Large intestine (tissue), 12 donors: ENCODE measurements at places on chromosomes 1 and 21.
A peak's percentile ranks its signal among the peaks of the same experiment; 100 is the strongest.

GRCh38 chr1:203649551-203649998 lies 22.9 kb downstream of the ATP2B4 start:
- no peak overlapping the region for H3K27ac ChIP-seq
- peaks cover 6% of the 10 kb centered on the region for H3K4me1 ChIP-seq
- no peak for DNase-seq

- H3K4me3 ChIP-seq: no peak overlapping the region
- no peak overlapping the region for H3K27ac ChIP-seq
- H3K27me3 ChIP-seq: no peaks in the 10 kb centered on the region
- DNase-seq: no peak
- no peaks in the 10 kb centered on the region for H3K4me1 ChIP-seq
- H3K36me3 ChIP-seq: peaks cover 25% of the 10 kb centered on the region
Observed at GRCh38 chr21:33775100-33775828, 133.0 kb downstream of the ITSN1 start.

DNA sequence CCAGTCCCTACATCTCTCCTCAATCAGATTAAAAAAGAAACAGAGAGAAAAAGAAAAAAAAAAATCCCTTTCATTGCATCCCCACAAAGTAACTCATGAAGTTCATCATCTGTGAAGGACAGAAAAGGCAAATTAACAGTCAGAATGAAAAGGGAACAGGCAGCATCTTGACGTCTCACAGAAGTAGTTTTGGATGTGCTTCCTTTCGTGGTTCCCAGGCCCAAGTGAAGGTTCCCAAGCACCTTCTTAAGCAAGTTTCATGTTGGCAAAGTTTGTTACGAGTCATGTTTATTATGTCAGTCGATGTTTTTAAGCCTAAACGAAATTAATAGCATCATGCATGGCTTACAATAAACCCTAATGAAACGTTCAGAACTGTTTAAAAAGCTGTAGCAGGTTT lies 475.2 kb downstream of the SETD4 start:
- no peak overlapping the region for H3K4me3 ChIP-seq
- no peak overlapping the region for H3K27ac ChIP-seq
- DNase-seq: no peak
- no peaks in the 10 kb centered on the region for H3K36me3 ChIP-seq
- no peaks in the 10 kb centered on the region for H3K27me3 ChIP-seq

DNA sequence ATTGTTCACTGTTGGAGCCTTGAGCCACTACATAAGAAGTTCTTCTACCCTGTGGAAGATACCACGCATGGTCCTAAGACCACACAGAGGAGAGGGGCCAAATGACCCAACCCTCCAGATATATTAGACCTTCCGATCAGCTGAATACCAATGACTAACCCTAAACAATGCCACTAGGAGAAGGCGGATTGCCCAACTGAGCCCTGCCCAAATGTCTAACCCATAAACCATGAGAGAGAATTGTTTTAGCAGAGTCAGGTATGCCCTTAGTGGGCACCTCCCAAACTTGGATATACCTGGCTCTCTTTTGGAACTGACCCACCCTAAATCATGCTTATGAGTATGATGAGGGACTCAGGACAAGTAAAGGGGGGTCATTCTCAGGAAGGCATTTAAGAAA lies 12.3 kb downstream of the SMG5 start:
- H3K4me1 ChIP-seq: no peaks in the 10 kb centered on the region
- H3K27ac ChIP-seq: no peak overlapping the region
- no peaks in the 10 kb centered on the region for H3K27me3 ChIP-seq
- DNase-seq: no peak
- peaks cover 83% of the 10 kb centered on the region for H3K36me3 ChIP-seq
- H3K4me3 ChIP-seq: no peak overlapping the region

- H3K4me3 ChIP-seq: no peak overlapping the region
- no peak overlapping the region for H3K27ac ChIP-seq
Observed at GRCh38 chr1:204171751-204172178, 5.6 kb upstream of the REN start.

- H3K4me3 ChIP-seq: no peak overlapping the region
- DNase-seq: no peak
- no peak overlapping the region for H3K27ac ChIP-seq
- no peaks in the 10 kb centered on the region for H3K27me3 ChIP-seq
- H3K4me1 ChIP-seq: peaks cover 20% of the 10 kb centered on the region
Observed at GRCh38 chr1:16208270-16208987, 4.0 kb downstream of the ARHGEF19 start.

GRCh38 chr1:41712081-41712480 lies 206.6 kb downstream of the HIVEP3 start:
- H3K4me1 ChIP-seq: peaks cover 4% of the 10 kb centered on the region
- no peak overlapping the region for H3K27ac ChIP-seq
- DNase-seq: no peak
- H3K27me3 ChIP-seq: peaks cover 4% of the 10 kb centered on the region

DNA sequence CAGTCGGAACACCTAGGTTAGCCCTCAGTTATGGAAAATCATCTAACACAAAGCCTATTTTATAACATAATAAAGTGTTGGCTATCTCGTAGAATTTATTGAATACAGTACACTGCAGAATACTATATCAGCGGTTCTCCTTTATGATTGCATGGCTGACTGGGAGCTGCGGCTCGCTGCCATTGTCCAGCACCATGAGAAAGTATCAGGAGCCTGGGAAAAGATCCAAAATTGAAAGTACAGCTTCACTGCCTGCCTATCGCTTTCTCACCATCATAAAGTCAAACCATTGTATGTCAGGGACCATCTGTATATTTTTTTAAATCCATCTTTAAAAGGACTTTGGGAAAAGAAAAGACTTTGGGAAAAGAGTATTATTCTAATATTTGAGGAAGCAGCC lies 111.9 kb upstream of the RAVER2 start:
- H3K4me1 ChIP-seq: no peaks in the 10 kb centered on the region
- H3K27me3 ChIP-seq: no peaks in the 10 kb centered on the region
- peaks cover 11% of the 10 kb centered on the region for H3K36me3 ChIP-seq
- no peak for DNase-seq

- peak overlapping the region; percentile 81 for H3K27ac ChIP-seq
- H3K4me3 ChIP-seq: no peak overlapping the region
- H3K4me1 ChIP-seq: peaks cover 55% of the 10 kb centered on the region
- peak; percentile 90 for DNase-seq
- no peaks in the 10 kb centered on the region for H3K27me3 ChIP-seq
Observed at GRCh38 chr1:228809621-228810394, 74.5 kb downstream of the RHOU start.

DNA sequence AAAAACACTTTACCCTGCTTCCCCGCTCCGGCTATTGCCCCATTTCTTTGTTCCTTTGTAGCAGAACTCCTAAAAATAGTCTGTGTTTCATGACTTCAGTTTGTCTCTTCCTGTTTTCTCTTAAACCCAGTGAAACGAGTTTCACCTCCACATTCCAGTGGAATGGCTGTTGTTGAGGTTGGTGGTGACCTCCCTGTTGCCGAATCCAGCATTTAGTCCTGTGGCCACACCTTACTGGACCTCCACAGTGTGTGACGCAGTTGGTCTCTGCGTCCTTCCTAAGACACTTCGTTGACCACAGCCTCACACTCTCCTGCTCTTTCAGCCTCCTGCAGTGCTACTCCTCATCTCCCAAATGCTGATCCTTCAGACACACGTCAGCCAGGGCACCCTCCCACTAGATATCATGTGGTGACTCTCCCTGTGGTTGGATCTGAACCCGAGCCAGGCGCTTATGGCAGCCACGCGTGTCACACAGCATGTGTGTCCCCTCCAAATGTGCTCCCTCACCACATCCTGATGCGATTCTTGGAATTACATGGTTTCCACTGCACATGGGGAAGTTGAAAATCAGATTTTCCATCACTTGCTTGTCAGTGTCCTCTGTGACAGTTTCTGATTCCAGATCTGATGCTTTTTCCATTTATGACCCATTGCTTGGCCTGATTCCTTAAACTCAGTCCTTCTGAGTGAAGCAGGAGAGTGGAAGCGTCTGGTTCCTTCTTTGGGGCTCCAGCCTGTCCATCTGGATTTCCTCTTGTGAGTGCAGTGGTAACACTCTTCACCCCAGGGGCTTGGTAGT lies 99.1 kb upstream of the ARTN start:
- DNase-seq: no peak
- H3K4me1 ChIP-seq: peaks cover 8% of the 10 kb centered on the region
- H3K27me3 ChIP-seq: no peaks in the 10 kb centered on the region
- H3K27ac ChIP-seq: no peak overlapping the region
- H3K4me3 ChIP-seq: no peak overlapping the region
- no peaks in the 10 kb centered on the region for H3K36me3 ChIP-seq

DNA sequence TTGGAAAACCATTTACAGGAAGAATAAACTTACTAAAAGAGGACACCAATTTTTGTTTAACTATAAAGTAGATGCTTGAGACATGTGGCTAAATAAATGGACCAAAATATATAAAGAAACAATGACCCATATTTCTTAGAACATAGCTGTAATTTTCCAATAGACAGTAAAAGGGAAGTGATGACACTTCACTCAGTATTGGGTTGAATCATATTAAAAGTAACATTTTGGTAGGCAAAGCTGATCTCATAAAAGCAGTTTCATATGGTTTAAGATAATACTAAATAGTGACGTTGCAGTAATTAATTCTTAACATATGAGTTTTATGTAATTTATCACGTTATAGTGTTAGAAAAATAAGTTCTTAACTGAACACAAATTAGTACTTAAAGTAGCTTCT lies 308.9 kb upstream of the RUNX1 start:
- no peaks in the 10 kb centered on the region for H3K4me1 ChIP-seq
- no peak overlapping the region for H3K27ac ChIP-seq
- no peak overlapping the region for H3K4me3 ChIP-seq
- H3K27me3 ChIP-seq: peaks cover 5% of the 10 kb centered on the region
- H3K36me3 ChIP-seq: no peaks in the 10 kb centered on the region

DNA sequence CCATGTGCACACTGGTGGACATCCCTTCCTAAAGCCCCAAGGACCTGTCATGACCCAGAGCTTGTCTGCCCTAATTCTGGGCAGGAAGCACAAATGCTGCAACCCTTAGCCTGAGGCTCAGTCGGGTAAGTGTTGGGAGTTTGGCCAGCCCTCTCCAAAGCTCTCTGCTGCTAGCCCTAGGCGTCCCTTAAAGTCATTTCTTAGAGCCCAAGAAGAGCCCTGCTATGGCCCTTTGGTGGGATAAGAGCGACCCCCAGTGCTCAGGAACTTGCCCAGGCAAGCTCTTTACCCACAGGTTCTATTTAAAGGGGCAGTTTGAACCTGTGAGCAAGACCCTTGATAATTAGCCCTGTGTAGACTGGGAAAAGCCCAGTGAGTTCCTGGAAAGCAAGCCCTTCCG lies 356.8 kb downstream of the RRAGC start:
- H3K4me1 ChIP-seq: no peaks in the 10 kb centered on the region
- no peak for DNase-seq
- no peak overlapping the region for H3K4me3 ChIP-seq
- H3K27ac ChIP-seq: no peak overlapping the region
- no peaks in the 10 kb centered on the region for H3K36me3 ChIP-seq

- no peaks in the 10 kb centered on the region for H3K36me3 ChIP-seq
Observed at GRCh38 chr1:33306653-33307493, 14.0 kb downstream of the A3GALT2 start.

DNA sequence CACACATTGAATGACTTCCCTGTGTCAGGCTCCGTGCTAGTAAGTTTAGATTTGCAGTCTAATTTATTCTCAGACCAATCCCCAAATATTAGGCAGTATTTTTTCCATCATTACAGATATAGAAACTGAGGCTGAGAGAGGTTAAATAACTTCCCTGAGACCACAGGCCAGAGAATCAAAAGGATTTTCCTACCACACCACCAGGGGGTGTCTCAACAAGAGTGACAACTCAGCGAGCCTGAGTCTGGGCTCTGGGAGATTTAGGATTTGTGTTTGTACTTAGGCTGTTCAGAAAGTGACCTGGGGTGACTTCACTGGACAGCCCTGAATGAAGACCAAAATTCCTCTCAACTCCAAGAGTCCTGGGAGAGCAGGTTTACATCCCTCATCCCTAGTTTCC lies 13.3 kb upstream of the LCE5A start:
- no peak overlapping the region for H3K4me3 ChIP-seq
- no peaks in the 10 kb centered on the region for H3K36me3 ChIP-seq
- no peak for DNase-seq
- H3K4me1 ChIP-seq: peaks cover 9% of the 10 kb centered on the region
- H3K27ac ChIP-seq: no peak overlapping the region

DNA sequence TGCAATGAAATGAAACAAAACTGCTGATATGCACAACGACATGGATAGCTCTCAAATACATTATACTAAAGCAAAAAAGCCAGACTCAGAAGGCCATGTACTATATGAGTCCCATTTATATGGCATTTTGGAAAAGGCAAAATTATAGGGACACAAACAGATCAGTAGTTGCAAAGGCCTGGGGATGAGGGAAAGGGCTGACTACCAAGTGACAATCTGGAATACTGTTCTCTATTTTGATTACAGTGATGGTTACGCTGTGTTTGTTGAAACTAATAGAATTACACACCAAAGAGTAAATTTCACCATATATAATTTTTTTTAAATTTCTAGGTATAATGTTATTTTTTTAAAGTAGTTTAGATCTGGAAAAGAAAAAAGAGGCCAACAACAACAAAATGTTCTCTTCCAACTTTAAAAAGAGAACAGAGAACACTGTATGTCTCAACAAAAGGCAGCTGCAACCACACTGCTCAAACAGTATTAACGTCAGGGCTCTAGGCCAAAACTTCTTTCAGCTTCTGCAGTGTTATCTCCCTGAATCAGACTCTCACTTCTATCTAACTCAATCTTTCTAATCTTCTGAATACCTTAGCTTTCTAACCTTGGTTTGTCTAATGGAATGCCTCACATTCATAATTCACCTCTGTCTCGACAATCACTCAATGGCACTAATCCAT lies 75.8 kb downstream of the FOXJ3 start:
- H3K27ac ChIP-seq: no peak overlapping the region
- H3K4me1 ChIP-seq: no peaks in the 10 kb centered on the region
- peaks cover 4% of the 10 kb centered on the region for H3K36me3 ChIP-seq
- no peaks in the 10 kb centered on the region for H3K27me3 ChIP-seq
- no peak overlapping the region for H3K4me3 ChIP-seq
- DNase-seq: peak; percentile 4

DNA sequence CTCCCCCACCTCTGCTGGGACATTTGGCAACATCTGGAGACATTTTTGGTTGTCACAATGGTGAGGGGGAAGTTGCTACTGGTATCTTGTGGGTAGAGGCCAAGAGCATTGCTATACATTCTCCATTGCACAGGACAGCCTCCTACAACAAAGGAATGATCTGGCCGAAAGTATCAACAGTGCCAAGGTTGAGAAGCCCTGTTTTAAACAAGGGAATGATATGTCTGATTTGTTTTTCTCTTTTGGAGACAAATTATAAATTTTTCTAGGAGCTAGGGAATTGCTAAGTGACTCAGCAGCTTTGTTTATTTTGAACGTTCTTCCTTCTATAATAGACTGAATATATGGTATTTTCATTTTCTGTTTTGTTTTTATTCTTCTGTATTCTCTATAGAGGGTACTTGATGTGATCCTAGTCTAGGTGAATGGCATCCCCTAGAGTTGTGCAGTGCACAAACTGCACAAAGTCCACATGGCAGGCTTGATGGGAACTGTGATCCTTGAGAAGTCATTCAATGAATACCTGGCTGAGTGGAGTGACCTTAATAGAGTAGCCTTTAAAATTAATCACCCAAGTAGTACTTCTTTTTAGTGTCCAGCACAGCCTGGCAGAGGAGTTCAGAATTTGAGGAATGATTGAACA lies 288.6 kb upstream of the USP24 start:
- H3K27ac ChIP-seq: no peak overlapping the region
- H3K4me1 ChIP-seq: peaks cover 9% of the 10 kb centered on the region
- no peaks in the 10 kb centered on the region for H3K27me3 ChIP-seq
- no peak overlapping the region for H3K4me3 ChIP-seq
- H3K36me3 ChIP-seq: no peaks in the 10 kb centered on the region
- DNase-seq: no peak
